Stimulated activated naive CD4-positive, alpha-beta T cell (primary cell): ENCODE measurements at places on chromosomes 3 and 15.

DNA sequence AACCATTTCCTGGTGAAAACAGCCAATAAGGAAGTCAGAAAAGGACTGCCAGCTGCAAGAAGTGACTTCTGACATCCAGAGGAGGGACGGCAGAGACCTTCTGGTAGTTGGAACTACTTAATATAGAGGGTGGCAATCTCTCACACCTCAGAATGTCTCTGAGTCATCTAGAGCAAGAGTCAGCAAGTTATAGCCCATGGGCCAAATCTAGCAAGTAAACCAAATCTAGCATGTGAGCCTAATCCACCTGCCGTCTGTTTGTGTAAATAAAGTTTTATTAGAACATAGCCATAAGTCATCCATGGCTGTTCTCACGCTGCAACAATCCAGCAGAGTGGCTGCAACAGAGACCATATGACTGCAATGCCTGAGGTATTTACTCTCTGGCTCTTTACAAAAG, 160.5 kb upstream of the NR2E3 start:
- DNase-seq: no peak

GRCh38 chr15:77482570-77482969, 61.9 kb downstream of the HMG20A start:
- no peak for DNase-seq

DNA sequence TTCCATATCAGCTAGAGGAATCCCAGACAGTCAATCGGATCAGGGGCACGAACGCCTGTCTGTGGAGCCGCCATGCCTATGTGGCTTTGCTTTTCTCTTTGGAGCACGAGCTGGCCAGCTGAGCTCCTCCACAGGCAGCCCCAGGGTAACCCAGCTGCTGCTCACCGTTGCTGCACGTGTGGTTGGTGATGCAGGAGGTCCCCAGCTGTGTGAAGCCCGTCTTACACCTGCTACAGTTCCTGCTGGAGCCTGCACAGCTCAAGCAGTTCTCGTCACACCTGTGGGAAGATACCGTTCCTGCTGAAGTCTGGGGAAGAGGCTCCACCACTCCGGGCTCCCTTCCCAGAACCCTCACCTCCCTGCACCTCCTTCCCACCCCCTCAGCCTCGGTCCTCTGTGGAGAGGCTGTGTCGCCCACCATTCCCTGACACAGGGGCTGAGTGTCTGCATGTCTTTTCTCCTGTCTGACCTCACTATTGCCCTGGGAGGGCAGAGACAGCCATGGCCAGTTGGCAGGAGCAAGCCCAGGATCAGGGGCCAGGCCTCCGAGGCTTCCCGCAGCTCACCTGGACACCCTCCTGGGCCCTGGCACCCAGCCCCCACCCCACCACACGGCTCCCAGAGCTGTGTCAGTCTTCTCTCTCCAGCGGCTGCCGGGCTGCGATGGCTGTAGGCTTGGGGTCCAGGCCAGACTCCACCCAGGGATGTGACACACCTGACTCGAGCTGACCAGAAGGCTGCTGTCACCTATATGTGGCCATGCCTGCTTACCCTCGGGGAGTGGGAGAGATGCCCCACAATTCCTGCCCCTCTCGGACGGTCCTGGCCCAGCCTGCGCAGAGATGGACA, 12.2 kb upstream of the SNRPA1 start:
- no peak for DNase-seq

GRCh38 chr3:100263583-100263982, 2.8 kb downstream of the TBC1D23 start:
- DNase-seq: no peak

DNA sequence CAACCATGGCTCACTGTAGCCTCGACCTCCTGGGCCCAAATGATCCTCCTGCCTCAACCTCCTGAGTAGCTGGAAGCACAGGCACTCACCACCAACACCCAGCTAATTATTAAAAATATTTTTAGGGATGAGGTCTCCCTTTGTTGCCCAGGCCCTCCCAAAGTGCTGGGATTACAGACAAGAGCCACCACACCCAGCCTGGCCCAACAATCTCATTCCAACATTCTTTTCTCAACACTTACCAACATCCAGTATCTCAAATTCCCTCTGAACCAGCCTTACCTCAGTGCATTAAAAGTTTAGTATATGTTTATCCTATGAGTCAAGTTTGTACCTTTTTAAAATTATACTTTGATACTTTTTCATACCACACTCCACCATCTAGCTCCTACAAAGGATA, 25.0 kb downstream of the ANXA2 start:
- no peak for DNase-seq

DNA sequence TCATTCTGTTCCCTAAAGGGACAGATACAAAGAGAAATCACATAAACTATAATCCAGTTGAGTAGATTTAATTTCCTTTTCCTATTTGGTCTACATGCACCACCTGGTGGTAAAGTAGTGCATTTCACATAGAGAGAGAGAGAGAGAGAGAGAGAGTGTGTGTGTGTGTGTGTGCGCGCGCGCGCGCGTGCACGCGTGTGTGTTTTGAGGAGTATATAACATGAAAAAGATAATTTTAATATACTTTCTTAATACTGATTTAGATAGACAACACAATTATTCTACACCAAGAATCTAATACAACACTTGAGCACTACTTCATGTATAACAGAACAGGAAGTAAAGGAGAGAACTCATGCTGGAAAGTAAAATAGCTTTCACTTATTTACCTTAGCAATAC, 1.1 kb upstream of the FGF7 start:
- peak; percentile 5 for DNase-seq

- no peak for DNase-seq
Measured at GRCh38 chr3:16961621-16962205, 77.0 kb downstream of the PLCL2 start.

DNA sequence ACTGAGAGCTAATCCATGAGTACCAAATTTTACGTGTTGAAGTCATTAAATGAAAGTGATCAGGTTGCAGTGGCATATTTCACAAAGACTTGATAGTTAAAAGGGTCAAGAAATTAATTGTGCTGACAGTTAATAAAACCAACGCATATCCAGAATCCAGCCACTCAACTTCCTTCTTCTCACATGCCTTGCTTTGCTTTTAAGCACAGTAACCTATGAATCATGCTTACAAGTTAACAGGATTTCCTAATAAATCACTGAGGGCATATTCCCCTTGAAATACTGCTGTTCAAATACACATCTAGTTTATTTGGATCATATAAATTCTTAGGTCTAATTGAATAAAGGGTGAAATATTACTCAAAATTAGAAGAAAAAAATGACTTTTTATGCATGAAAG, 801.5 kb upstream of the EPHA6 start:
- no peak for DNase-seq

- DNase-seq: no peak
Measured at GRCh38 chr3:33004961-33005360, 53.5 kb downstream of the CCR4 start.

DNA sequence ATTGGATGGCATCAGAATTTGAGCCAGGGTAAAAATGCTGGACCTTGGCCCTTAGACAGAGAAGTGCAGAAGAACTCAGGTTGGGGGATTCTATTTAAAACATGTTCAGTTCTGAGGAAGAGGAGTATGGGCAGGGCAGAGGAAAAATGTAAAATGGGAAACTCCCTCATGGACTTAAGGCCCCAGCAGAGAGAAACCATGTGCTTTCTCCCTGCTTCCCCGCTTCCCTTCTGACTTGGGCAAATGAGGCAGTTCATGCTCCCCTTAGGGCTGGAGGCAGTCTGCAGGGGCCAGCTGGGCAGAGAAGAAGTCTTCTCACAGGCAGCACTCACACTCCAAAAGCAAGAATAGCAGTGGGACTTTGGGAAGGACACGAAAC, 9.9 kb upstream of the NUDT16 start:
- no peak for DNase-seq
